ENCODE measurements at places on chromosomes 4 and X.

- no peak for DNase-seq
Measured at GRCh38 chr4:142281999-142282398, 564.1 kb downstream of the INPP4B start.

GRCh38 chr4:4890574-4891255, 31.2 kb downstream of the MSX1 start:
- no peak for DNase-seq

DNA sequence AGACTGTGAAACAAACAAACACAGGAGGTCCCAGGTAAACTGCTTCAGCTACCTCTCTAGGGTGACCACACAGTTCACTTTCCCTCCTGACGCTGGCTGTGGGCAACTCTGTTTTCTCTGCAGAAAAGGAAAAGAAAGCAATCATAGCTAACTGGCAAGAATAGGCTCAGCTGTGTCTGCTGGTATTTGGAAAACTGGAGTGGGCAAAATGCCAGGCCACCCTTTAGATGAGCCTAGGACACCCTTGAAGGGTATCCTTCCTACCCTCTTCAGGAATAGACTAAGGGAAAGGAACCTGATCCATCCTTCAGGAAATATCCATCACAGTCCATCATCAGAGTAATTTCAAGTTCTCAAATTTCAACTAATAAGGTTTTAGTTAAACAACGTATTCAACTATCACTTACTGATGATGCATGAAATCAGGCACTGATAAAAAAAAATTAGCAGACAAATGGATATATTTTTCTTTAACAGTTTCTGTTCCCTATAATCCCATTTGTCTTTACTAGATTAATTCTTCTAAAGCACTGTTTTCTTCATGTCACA, 60.9 kb downstream of the CAMK2D start:
- no peak for DNase-seq

DNA sequence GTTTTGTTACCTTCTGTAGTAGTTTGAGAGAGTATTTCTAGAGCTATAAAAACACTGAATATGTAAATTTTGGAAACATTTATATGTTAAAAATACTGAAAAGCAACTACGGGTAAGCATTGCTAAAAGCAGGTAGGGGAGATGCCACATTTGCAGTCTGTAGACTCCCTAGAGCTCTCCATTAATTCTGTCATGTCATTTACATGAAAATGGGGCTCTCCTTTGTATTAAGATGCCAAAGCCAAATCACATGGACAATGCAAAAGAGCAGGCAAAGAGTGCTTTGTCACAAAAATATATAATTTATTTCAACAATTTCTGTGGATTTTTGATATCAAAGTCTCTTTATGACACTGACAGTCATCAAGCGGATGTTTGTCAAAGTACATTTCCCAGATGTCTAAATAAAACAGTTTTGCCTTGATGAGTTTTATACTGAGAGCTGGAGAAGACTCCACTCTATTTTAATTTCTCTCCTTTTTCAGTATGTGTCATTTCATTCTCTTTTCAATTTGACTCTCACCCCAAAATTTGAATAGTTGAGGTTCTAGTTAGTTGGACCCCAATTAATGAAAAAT, 51.8 kb downstream of the LDB2 start:
- no peak for DNase-seq

DNA sequence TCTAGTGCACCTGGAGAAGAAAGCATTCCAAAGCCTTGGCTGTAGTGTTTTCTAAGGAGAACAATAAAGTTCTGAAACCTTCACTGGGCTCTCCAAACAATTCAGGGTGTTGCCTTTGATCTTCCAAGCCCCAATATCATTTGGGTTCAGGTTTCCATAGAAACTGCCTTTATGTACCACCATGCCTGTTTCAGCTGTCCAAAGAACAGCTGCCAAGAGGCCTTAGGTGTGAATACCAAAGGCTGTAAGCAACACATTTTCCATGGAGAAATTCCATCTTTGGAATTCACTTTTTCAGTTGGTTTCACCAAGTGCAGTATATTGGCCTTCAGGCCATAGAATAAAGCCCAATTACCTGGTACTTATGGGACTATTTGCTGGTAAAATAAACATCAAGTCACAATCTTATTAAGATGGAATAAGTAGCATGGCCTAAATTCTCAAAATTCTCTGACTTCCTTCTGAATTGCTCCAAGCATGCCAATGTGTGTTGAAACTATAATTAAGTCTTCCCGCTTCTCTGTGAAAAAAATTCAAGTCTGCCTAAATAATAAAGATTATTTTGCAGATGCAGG, 61.9 kb downstream of the COX18 start:
- DNase-seq, result no peak

DNA sequence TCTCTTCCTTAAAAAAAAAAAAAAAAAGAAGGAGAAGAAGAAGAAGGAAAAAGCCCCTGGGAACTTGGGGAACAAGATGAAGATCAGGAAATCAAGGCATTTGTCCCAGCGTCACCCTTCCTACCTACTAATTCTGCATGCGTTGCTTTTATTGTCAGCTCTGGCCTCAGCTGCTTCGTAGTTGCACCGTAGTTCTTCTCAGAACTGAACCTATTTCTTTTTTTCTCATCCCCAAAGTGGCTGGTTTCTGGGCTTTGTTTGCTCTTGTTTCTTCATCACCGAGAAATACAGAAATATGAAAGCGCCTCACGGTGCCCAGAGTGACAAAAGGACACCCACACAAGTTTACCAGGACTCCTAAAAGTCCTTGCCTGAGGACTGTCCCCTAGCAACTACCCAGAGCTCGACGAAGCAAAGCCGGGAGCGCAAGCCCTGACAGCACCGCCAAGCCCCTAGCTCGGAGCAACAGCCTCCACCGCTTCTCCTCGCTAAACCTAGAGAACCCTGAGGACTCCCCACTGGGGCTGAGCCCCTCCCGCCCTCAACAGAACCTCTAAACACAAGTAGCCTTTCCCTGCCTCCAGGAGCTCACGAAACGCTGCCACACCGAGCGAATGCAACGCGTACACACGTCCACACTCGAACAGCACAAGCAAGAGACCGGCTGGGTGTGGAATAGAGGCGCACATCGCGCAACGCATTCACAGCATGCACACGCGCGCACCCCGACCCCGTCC, 710 bp downstream of the PRKG2 start:
- DNase-seq, result no peak

- DNase-seq, result no peak
Measured at GRCh38 chrX:25012793-25013631, 2.8 kb downstream of the ARX start.

DNA sequence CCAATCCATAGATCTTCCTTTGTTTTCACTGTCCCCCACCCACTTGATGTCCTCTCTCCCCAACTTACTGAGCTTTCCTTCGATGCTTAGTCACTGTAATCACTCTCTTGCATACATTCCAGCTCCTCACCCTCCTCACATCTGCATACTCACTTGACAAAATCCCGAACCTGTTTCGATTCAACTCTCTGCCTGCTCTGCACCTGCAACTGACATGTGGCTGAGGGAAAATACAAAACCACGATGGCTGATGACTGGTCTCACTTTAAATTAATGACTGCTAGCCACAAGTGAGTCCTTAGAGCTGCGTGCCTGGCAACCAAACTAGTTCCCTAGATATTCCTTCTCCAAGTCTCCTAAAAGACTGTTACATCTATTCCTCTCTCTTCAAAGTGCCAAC, 70.4 kb upstream of the FHL1 start:
- DNase-seq, result no peak

- DNase-seq, result no peak
Measured at GRCh38 chr4:25378437-25378743, 1.3 kb downstream of the ANAPC4 start.

DNA sequence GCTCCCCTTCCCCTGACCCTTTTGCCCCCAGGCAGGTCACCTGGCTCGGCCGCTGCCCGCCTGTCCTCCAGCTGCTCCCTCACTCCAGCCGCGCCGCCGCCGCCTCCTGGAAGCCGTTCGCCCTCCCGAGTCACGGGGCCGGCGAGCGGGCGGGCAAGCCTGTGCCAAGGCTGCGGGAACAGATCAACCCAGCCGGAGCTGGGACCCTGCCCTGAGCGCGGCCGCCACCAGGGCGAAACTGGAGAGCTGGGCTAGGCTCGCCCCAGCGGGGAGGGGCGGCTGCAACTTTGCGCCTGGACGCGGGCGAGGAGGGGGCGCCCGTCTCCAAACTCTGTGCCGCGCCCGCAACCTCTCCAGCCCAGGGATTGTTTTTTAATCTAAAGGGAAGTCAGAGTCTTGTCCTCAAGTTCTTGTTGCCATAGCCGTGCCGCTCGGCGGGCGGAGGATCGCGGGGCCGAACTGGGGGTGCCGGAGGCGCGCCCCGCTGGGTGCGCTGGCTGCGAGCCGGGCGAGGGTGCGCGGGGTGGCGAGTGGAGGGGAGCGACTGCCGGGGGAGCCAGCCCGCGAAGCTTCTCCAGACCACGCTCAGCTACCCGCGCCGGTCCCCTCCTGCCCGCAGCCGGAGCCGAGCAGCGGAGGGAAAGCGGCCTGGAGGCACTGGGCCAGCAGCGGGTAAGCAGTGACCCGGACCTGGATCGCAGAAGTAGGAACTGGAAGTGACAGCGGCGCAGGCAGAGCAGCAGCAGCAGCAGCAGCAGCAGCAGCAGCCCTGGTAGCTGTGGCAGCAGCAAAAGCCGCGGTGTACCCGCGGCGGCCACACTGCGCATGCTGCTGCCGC, 13.4 kb downstream of the ARHGEF6 start:
- DNase-seq, result peak; percentile 57
